Hypothalamus (tissue), 51 donors: ENCODE measurements at places on chromosomes 3 and 15.

DNA sequence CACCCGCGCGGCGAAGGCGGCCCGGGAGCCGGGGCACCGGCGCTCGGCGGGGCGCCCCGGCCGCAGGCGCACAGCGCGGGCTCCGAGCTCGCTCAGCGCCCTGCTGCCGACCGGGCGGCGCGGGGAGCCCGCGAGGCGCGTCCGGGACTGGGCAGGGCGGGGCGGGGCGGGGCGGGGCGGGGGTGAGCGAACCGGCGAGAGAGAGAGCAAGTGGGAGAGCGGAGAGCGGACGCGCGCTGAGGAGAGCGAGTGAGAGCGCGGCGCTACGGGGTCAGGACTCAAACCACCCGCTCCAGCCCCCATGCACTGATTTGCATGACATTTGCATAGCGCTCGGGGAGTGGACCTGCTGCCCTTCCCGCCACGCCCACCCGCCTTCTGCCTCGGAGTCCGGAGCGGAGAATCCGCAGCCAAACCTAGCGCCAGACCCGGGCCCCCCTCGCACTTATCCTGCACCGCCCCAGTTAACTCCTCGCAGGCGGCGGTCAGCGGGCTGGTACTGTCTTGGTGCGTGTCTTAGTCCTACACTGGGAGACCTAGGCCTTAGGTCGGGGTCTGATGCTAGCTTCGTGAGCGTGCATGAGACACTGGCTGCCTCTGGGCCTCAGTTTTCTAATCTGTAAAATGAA, at the start of gene MYLK:
Gene MYLK, minus strand, starts transcription at position 130 of the 629 bp plus-strand sequence. CDS start 90,491 bp downstream, outside the sequence.
- no peak for DNase-seq

DNA sequence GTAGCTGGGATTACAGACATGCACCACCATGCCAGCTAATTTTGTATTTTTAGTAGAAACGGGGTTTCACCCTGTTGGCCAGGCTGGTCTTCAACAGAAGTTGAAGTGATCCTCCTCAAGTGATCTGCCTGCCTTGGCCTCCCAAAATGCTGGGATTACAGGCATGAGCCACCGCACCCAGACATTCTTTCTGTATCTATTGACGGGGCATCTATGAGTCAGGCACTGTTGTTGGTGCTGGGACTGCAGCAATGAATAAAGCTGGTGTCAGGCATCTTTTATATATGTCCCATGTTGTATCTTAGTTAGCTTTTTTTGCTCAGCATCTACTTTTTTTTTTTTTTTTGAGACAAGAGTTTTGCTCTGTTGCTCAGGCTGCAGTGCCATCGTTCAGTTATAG, 47.6 kb upstream of the ULK4 start:
- no peak for DNase-seq

DNA sequence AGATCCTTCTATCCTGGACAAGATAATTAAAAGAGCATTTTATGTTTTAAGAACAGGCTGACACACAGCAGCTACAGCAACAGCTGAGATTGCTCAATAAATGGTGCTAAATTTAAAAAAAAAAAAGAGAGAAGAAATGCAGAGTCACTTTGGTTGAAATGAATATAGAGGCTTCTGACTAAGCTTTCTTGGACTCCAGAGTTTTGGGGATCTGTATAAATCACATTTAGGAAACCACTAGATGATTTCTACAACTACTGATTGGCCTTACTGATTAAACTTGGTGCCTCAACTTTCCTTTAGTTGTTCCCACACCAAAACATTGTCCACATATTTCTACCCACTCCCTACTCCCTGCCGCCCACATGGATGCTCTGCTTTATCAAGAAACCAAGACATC, 132.9 kb upstream of the ZBTB20 start:
- no peak for DNase-seq

DNA sequence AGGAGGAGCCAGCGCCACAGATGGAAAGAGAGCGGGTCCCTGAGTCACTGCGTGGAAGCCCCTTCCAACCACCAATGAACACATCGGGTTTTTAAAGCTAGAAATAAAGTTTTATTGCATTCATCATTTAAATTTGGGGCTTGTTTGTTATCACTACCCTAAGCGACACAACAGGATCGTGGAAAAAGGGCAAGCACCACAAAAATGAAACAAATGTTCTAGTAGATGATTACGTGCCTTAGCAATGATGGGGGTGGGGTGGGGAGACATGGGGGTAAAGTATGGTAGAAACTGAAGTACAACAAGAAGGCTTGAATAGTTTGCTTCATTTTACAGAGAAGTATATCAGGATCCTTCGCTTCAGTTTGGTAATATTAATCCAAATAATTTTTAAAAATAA, 221.6 kb upstream of the ATP10A start:
- DNase-seq: no peak

DNA sequence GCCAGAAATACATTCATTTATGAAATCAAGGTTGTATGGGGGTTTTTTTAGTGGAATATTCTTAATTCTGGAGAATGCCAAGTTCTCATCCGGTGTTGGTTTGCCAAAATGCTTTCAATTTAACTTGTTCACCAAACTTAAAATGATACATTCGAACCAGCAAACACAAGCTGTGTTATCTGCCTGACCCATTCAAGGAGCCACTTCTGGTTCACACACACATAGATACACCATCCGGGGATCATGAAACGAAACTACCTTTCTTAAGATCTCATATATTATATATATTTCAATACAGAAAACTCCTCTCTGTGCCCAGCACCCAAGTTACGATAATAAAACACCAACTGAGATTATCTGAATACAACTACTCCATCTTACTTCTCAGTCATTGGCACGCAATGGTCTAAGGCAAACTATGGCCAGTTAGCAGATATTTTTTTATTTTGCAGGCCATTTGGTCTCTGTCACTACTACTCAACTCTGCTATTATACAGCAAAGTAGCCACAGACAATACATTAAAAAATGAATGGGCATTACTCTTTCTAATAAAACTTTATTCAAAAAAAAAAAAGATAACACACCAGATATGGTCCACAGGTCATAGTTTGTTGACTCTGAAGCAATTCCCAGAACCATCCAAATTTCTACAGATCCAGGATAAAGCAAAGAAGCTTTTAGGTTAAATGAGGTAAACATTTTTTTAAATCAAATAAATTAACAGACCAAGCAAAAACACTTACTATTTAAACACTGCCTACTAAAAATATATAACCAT, 89.6 kb downstream of the TBL1XR1 start:
- DNase-seq: no peak

GRCh38 chr3:30440880-30441279, 165.5 kb upstream of the TGFBR2 start:
- no peak for DNase-seq

- DNase-seq: no peak
Observed at GRCh38 chr3:38828681-38829080, 12.7 kb upstream of the SCN10A start.

- no peak for DNase-seq
Observed at GRCh38 chr3:16897254-16897926, 12.6 kb downstream of the PLCL2 start.

GRCh38 chr3:111547631-111548030, 5.6 kb downstream of the CD96 start:
- no peak for DNase-seq

DNA sequence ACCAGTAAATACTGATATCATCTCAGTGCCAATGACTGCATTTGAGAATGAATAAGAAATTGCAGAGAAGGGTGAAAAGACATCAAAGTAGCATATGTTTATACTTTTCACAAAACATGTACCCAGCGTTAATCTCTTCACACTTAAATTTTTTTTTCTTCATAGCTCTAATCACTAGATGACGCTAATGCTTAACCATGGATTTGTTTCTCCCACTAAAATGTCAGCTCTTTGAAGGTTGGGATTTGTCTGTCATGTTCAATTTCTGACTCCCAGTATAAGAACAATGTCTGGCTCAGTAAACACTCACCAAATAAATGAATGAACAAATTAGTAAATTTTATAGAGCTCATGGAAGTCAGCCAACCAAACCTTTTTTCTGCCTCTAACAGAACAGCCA, 78.3 kb upstream of the LMCD1 start:
- DNase-seq: no peak

- DNase-seq: no peak
Observed at GRCh38 chr3:52688266-52688665, 2.4 kb downstream of the GNL3 start.

- DNase-seq: no peak
Observed at GRCh38 chr3:54936561-54936960, 8.7 kb upstream of the LRTM1 start.

DNA sequence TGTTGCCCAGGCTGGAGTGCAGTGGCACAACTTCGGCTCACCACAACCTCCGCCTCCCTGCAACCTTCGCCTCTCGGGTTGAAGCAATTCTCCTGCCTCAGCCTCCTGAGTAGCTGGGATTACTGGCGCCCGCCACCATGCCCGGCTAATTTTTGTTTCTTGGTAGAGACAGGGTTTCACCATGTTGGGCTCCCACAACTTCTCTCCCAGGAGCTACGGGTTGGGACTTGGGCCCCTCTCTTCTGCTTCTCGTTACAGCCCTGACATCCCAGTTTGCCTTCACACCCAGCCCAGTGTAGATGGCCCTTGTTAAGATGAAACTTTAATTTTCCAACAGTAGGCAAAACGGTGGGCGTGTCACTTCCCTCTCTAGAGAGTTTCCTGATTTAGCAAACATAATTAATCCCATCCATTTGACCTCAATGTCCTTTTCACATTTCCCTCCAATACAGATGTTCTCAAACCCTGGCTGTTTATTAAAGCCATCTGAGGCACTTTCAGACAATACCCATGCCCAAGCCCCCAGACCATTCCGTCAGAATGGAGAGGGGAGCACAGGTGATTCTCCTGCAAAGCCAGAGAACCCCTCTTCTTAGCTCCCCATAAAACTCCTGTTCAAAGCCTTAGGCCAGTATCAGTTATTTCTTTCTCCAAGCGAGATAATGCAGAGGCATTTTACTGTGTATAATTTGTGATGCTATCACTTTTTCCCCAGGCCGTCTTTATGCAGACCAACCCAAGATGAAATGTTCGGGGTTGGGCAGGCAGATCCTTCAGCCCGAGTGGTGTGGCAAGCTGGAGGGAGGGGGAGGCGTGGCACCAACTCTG, 245.7 kb downstream of the XXYLT1 start:
- DNase-seq: no peak

GRCh38 chr3:10620833-10621082, 115.4 kb upstream of the ATP2B2 start:
- no peak for DNase-seq

DNA sequence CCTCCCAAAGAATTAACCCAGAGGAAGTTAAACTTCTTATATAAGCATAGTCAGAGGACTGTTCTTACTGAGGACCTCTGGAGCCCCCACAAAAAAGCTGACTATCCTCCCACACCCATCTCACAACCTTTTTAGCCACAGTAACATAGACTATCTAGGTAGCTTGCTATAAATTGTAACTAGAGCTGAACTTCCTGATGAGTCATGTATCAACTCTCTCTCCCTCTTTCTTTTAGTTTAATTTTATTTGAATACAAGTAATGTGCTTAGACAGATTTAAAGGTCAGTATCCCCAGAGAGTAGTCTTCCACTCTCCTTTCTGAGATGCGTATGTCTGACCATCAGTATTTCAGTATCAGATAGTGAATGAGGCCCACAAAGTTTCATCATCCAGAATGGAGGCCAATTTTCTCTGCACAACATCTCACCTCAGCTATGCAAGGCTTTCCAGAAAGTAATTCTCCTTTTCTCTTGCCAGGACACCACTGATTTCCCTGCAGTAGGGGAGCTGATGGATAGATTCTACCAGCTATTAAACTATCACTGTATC, 104.0 kb upstream of the MYRIP start:
- no peak for DNase-seq

- no peak for DNase-seq
Observed at GRCh38 chr3:102722317-102722716, 287.5 kb downstream of the ZPLD1 start.

- DNase-seq: no peak
Observed at GRCh38 chr3:129054605-129055104, 5.9 kb upstream of the GP9 start.

DNA sequence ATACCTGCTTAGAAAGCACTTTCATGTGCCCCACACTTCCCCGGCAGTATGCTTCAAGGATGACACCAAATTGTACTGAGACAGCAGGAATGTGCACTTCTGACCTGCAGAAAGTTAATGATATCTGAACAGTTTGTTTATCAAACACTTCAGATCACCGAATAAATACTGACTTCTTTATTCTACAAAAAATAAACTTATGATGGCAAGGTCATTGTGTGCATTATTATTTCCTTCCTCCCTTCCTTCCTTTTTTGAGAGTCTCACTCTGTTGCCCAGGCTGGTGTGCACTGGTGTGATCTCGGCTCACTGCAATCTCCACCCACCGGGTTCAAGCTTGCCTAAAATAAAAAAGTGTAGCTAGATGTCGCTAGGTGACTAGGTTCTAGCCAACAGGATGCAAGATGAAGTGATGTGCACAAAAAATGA, 80.3 kb downstream of the FAIM start:
- no peak for DNase-seq

- DNase-seq: no peak
Observed at GRCh38 chr3:149879872-149880271, 66.9 kb downstream of the RNF13 start.

DNA sequence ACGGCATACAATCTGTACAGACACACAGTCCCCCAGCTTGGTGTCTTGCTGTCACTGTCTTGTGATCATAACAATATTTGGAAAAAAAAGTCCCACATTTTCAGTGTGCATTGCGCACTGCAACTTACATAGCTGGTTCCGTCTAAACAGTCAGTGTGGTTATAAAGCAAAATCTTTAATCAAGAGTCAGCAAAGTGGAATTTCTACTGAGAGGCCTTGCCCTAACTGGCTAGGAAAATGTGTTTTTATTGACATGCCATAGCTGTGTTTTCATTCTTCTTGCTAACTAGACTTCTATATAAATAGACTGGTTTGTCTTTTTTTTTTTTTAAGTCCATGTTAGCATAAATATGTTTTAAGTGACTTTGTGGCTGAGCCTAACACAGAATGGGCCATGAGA, 174.8 kb downstream of the POLR2M start:
- no peak for DNase-seq

DNA sequence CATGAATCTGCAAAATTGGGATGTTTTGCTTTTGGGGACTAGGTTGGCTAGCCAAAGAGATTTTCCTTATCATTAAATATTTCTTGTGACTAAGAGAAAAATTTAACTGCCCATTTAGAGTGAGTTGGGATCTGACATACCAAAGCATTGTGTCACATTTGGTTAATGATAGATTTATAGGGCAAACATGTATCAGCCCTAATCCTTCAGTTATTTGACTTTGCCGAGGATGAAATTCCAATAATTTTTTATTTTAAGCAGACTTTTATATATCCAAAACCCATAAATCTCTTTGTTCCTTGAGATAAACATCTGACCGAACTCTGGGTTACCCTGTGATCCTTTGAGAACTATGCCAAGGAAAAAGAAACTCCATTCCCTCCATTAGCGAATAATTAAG, 218.9 kb downstream of the CDIN1 start:
- DNase-seq: no peak

DNA sequence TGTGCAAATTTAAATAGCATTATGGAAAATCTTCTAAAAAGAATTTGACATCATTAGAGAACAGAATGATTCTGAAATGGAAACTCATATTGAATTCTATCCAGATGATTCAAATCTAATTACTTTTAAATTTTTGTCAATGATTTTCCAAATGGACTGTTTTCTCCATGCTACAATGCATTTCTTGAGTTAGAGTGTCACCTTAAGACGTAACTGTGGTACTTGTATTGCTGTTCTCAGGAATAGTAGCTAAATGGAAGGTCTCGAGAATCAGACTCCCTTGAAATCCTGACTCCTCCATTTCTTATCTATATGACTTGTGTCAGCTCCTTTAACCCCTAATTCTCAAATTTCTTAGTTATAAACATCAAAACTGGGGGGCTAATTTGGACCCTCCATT, 102.3 kb downstream of the P2RY1 start:
- DNase-seq: no peak

GRCh38 chr15:27448986-27449385, 478.0 kb downstream of the GABRG3 start:
- no peak for DNase-seq

- DNase-seq: no peak
Observed at GRCh38 chr15:78034495-78035191, 42.9 kb downstream of the TBC1D2B start.
